Upper lobe of right lung (tissue), 1 donor: ENCODE measurements at places on chromosomes 3 and 15. TPM values are rescaled to one million over a fixed set of nuclear protein-coding genes. Genes with fewer than 3 reads are reported as not detected.

DNA sequence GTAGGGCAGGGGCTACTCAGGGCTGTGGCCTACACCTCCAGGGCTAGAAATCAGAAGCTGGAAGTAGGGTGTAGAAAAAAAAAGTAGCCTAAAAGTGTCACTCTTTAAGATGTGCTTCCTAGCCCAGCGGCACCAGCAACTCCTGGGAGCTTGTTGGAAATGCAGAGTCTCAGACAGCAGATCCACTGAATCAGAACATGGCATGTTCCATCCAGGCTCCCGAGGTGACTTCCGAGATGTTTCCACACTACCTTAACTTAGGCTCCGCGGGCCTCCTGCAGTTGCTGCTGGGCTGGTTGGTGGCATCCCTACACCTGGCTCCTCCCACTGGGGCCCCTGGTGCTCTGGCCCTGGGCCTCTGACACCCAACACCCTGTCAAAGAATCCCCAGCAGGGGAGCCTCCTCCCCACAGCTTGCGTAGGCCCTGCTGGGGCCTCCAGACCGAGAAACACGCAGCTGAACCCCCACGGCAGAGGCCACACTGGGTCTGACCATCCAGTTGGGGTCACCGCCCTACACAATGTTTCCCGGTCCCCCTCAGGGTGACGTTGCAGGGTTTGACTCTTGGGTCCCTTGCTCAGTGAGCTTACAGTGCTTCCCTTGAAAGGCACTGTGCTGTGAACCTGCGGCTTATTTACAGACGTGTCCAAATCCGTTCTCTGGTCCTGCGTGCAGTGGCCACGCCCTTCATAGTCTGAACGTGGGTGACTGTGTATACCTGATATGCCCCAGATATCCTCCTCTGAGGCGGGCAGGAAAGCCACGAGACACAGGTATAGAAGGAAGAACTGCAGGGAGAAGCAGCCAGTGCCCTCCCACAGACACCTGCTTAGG, 46.5 kb downstream of the FAM174B start:
- peak; percentile 46 for DNase-seq
- no peaks in the 10 kb centered on the region for H3K36me3 ChIP-seq
- H3K4me3 ChIP-seq = no peak overlapping the region
- H3K4me1 ChIP-seq = no peaks in the 10 kb centered on the region
- no peaks in the 10 kb centered on the region for H3K27me3 ChIP-seq

- H3K4me3 ChIP-seq = no peak overlapping the region
- no peaks in the 10 kb centered on the region for H3K27me3 ChIP-seq
- H3K36me3 ChIP-seq = no peaks in the 10 kb centered on the region
- H3K4me1 ChIP-seq = peaks cover 33% of the 10 kb centered on the region
- DNase-seq = no peak
Observed at GRCh38 chr3:71099997-71100719, 483.4 kb downstream of the FOXP1 start.

GRCh38 chr3:72232777-72233176, 447.8 kb upstream of the PROK2 start:
- no peak overlapping the region for H3K4me3 ChIP-seq
- H3K27me3 ChIP-seq = no peaks in the 10 kb centered on the region
- no peak overlapping the region for H3K27ac ChIP-seq
- H3K4me1 ChIP-seq = peaks cover 3% of the 10 kb centered on the region
- no peak for DNase-seq
- H3K36me3 ChIP-seq = no peaks in the 10 kb centered on the region

- H3K4me3 ChIP-seq = no peak overlapping the region
- no peak for DNase-seq
- H3K27me3 ChIP-seq = no peaks in the 10 kb centered on the region
- no peak overlapping the region for H3K27ac ChIP-seq
Observed at GRCh38 chr3:126964950-126965349, 18.0 kb upstream of the PLXNA1 start.

DNA sequence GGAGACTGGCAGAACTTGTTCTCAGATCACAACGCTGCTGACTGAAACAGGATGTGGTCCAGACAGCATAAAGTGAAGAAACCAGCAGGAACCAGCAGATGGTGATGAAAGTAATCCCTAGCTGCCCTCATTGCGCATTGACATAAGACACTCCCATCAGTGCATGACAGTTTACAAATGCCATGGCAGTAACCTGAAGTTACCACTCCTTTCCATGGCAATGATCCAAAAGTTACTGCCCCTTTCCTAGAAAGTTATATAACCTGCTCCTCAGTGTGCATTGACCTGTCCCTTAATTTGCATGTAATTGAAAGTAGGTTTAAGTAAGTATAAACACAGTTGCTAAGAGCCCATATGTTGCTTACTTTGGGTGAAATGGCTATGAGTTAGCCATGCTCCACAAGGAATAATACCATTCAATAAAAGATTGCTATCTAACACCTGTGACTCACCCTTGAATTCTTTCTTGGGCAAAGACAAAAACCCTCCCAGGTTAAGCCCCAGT, 149.1 kb upstream of the CD96 start:
- no peaks in the 10 kb centered on the region for H3K36me3 ChIP-seq
- H3K4me3 ChIP-seq = no peak overlapping the region
- no peaks in the 10 kb centered on the region for H3K4me1 ChIP-seq

The LRTM1 gene
- not detected for total RNA-seq

The ADAMTS17 gene
- total RNA-seq = 6.2 TPM

The RAB6B gene
- total RNA-seq = 7.4 TPM

- H3K36me3 ChIP-seq = no peaks in the 10 kb centered on the region
- H3K4me1 ChIP-seq = no peaks in the 10 kb centered on the region
- no peaks in the 10 kb centered on the region for H3K27me3 ChIP-seq
- DNase-seq = no peak
- no peak overlapping the region for H3K27ac ChIP-seq
Observed at GRCh38 chr3:158272081-158272480, 162.2 kb downstream of the RSRC1 start.

DNA sequence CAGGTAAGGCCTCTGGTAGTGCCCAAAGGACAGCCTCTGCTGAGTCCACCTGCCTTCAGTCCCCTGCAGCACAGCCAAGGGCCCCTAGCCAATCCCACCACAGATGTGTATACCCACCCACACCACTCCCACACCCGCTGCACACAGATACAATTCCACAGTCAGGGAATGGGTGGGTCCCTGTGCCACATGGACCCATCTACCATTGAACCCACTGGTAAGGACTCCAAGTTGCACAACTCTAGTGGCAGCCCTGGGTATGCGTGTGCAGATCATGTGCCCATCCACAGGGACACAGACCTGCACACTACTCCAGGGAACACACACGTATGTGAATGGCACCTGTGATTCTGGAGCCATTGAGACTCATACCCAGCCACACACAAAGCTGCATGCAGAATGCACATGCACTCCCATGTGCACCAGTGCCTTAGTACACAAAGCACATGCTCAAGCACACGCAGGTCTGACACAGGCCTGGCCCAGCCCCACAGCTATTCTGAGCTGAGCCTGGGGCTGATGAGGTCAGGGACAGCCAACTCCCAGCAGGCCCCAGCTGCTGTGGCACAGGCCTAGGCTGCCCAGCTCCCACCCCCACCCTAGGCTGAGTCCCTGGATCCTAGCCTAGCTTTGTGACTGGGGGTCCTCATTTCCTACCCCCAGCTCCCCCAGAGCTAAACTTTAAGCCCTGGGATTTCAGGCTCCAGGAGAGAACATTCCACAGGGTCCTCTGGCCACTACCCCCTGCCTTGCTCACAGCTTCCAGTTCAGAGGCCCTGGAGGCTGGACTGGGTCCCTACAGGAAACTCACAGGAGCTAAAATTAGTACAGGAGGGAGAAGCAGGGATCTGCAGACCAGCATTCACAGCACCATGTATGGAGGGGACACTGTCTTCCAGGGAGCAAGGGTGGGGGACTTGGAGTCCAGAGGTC, 2.7 kb upstream of the ALS2CL start:
- peaks cover 75% of the 10 kb centered on the region for H3K4me1 ChIP-seq
- no peak overlapping the region for H3K4me3 ChIP-seq
- DNase-seq = no peak
- peaks cover 3% of the 10 kb centered on the region for H3K27me3 ChIP-seq
- peak overlapping the region; percentile 95 for H3K27ac ChIP-seq

DNA sequence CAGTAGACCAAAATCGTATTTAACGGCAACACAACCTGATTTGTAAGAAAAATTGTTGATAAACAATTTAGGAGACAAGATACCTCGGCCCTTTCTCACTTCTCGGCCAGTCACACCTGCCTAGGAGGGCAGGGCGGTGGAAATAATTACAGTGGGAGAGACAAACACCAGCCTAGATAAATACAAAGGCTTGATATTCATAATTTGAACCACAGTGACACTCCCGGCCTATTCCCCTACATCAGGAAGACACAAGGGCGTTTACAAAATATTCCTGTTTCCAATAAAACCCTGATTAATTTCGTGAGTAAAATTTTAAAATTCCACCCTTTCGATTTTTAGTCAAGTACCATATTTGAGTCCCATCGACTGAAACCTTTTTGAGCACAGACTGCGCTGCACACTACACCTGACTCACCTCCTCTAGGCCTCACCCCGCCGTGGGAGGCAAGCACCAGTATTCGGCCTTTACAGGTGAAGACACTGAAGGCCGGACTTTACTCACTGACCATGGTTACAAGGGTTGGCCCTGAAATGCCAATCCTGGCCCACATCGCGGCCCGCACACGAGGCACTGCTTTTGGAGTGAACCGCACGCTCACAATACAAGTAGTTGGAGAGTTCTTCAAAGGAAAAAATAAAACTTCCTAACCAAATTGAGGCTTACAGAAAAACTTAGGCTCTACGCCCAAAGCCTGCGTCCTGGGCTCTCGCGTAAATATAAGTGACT, 794 bp downstream of the ARPP19 start:
- peaks cover 38% of the 10 kb centered on the region for H3K4me1 ChIP-seq
- H3K36me3 ChIP-seq = no peaks in the 10 kb centered on the region
- peak overlapping the region; percentile 89 for H3K4me3 ChIP-seq

The FBXL2 gene
- total RNA-seq = 7.6 TPM

DNA sequence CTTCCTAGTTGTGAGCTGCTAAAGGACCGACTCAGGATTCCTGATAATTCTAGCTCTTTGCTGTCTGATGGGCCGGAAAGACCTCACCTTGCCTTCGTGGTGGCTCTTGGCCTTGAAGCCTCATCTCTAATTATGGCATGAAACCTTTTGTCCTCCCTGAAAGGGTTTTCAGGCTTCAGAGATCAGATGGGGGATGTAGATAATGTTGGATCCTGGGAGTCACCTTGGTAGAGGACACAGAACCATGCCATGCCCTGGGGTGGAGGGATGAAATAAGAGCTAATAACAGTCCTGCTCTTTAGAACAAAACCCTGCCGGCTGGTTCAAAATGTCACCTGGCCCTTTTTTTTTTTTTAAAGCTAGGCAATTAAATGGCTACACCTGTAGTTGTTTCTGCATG, 50.8 kb upstream of the SYN2 start:
- H3K4me3 ChIP-seq = no peak overlapping the region
- no peaks in the 10 kb centered on the region for H3K27me3 ChIP-seq
- no peaks in the 10 kb centered on the region for H3K36me3 ChIP-seq
- H3K27ac ChIP-seq = no peak overlapping the region
- DNase-seq = no peak
- H3K4me1 ChIP-seq = no peaks in the 10 kb centered on the region

DNA sequence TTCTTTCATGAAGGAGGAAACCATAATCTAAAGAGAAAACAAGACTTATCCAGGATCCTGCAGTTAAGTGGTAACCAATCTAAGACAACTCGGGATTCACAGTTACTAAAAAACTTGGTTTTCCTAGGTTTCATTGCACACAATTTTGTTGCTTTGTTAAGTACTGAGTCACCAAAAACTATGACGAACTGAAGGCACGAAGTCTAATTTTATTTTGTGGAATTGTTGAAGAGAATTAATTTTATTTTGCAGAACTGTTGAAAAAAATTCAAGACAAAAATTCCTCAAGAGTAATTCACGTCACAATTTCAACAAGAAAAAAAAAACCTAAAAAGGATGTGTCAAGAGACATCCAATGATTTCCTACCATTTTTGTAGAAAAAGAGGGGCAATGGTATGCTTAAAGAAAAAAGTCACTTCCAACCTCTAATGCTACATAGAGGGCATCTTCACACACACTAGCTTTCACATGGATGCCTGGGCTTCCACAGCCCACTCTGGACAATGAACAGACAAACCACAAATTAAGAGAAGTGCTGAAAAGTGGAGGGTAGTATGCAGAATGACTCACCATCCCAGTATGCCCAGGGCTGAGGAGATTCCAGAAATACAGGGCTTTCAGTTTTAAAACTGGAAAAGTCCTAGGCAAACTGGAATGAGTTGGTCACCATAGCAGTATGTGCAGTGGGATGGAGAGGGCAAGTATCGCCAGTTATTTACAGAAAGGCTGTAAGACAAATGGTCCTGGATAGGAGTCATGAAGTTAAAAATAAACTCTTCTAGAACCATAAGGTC, 29.2 kb downstream of the PLOD2 start:
- peaks cover 4% of the 10 kb centered on the region for H3K4me1 ChIP-seq
- no peaks in the 10 kb centered on the region for H3K36me3 ChIP-seq
- DNase-seq = no peak
- H3K27ac ChIP-seq = no peak overlapping the region
- no peaks in the 10 kb centered on the region for H3K27me3 ChIP-seq
- no peak overlapping the region for H3K4me3 ChIP-seq

- no peaks in the 10 kb centered on the region for H3K4me1 ChIP-seq
- H3K27ac ChIP-seq = no peak overlapping the region
- H3K36me3 ChIP-seq = no peaks in the 10 kb centered on the region
- H3K27me3 ChIP-seq = no peaks in the 10 kb centered on the region
Observed at GRCh38 chr15:39157882-39158281, 423.0 kb upstream of the THBS1 start.

The WDR76 gene
- 6.2 TPM for total RNA-seq

The GOLGA6B gene
- not detected for total RNA-seq

DNA sequence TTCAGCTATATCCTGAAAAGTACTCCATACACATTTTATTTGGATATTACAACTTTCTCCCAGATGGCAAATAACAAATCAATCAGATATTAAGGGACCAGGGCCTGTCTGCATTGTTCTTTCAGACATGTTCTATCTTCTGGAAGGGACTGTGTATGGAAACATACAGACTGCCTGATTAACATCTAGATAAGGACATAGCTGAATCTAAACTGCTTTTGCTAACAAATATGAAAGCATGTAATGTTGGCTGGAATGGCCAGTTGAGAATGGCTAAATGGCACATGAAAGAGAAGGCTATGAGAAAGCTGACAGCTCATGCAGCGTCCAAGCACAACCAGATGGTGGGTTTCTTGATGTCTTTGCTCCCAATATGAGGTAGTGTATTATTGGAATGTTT, 149.4 kb downstream of the CFAP20DC start:
- no peaks in the 10 kb centered on the region for H3K27me3 ChIP-seq
- H3K27ac ChIP-seq = peak overlapping the region; percentile 51
- no peaks in the 10 kb centered on the region for H3K36me3 ChIP-seq
- DNase-seq = no peak

DNA sequence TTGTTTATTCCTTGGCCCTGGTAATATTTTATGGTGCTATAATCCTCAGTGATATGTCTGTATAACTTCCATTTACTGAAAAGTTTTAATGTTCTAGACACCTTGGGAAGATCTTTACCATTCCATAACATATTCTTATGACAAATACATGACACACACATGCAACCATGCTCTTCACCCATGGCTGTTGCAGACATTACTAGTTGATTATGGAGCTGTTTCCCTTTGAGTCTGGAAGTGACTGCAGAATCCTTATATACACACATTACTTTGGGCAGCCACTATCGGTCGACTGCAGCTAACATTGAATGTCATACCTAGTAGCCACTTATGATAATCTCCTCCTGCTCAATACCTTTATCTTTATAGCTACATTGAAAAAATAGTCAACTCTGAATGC, 243.1 kb upstream of the ADAMTS9 start:
- no peak overlapping the region for H3K27ac ChIP-seq
- no peak overlapping the region for H3K4me3 ChIP-seq
- H3K27me3 ChIP-seq = no peaks in the 10 kb centered on the region
- no peaks in the 10 kb centered on the region for H3K36me3 ChIP-seq

The CLRN1 gene
- total RNA-seq = not detected

- H3K36me3 ChIP-seq = no peaks in the 10 kb centered on the region
- no peak for DNase-seq
- no peaks in the 10 kb centered on the region for H3K4me1 ChIP-seq
- no peaks in the 10 kb centered on the region for H3K27me3 ChIP-seq
Observed at GRCh38 chr3:184428561-184429175, 48.8 kb downstream of the CHRD start.
